Spleen (tissue), 13 donors: ENCODE measurements at places on chromosomes 3 and 15. TPM values are rescaled to one million over a fixed set of nuclear protein-coding genes. Genes with fewer than 3 reads are reported as not detected.

The TMEM207 gene
- not detected for total RNA-seq

The INSYN1 gene
- total RNA-seq: 2.8 TPM

The PLSCR5 gene
- not detected for total RNA-seq

The ADAMTSL3 gene
- 2.7 TPM for total RNA-seq

The CD80 gene
- total RNA-seq: 5.7 TPM

The IL17RC gene
- total RNA-seq: 19.2 TPM

The IMPG2 gene
- total RNA-seq: 0.66 TPM

The U2SURP gene
- 105 TPM for total RNA-seq

The CDHR4 gene
- not detected for total RNA-seq

The NR2F2 gene
- total RNA-seq: 187 TPM

- no peak for DNase-seq
- H3K4me1 ChIP-seq: peaks cover 44% of the 10 kb centered on the region
- H3K4me3 ChIP-seq: no peak overlapping the region
- H3K36me3 ChIP-seq: no peaks in the 10 kb centered on the region
- no peaks in the 10 kb centered on the region for H3K27me3 ChIP-seq
- H3K27ac ChIP-seq: peak overlapping the region; percentile 60
These were observed 33.3 kb downstream of the BTLA start for GRCh38 chr3:112466020-112466419.

DNA sequence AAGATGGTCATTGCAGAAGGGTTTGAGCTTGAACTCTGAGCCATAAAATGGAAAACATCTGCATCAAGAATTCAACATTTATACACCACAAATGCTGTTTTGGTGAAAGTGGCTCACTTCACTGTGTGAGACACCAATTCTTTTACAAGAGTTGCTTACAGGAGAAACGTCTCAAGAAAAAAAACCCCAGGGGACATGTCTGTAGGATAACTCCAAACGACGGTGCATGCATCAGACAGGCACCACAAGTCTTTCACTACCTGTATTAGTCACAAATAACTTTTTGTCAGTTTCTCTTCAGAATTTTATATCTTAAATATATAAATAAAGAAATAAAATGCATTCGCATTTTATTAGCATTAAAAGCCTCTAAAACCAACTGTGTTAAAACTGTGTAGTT is 164.3 kb downstream of the EFHB start:
- no peak overlapping the region for H3K4me3 ChIP-seq
- DNase-seq: no peak
- H3K27ac ChIP-seq: no peak overlapping the region
- H3K4me1 ChIP-seq: no peaks in the 10 kb centered on the region

DNA sequence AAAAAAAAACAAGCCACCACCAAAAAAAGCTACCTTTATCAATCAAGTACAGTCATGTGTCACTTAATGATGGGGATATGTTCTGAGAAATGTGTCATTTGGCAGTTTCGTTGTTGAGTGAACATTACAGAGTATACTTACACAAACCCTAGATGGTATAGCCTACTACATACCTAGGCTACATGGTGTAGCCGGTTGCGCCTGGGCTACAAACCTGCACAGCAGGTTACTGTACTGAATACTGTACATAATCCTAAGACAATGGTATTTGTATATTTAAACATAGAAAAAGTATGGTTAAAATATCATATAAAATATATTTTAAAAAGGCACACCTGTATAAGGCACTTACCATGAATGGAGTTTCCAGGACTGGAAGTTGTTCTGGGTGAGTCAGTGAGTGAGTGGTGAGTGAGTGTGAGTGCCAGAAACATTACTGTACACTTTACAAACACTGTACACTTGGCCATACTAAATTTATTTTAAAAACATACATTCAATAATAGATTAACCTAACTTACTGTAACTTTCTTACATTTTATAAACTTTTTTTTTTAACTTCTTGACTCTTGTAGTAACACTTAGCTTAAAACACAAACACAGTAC is 25.9 kb upstream of the JMJD7 start:
- H3K27ac ChIP-seq: no peak overlapping the region
- DNase-seq: no peak
- H3K27me3 ChIP-seq: no peaks in the 10 kb centered on the region
- no peaks in the 10 kb centered on the region for H3K4me1 ChIP-seq
- H3K4me3 ChIP-seq: no peak overlapping the region

- H3K36me3 ChIP-seq: no peaks in the 10 kb centered on the region
- no peaks in the 10 kb centered on the region for H3K27me3 ChIP-seq
- DNase-seq: no peak
- H3K4me1 ChIP-seq: peaks cover 32% of the 10 kb centered on the region
These were observed 378.7 kb upstream of the TGFBR2 start for GRCh38 chr3:30227571-30228301.

- H3K27me3 ChIP-seq: no peaks in the 10 kb centered on the region
- H3K4me1 ChIP-seq: peaks cover 19% of the 10 kb centered on the region
- H3K27ac ChIP-seq: no peak overlapping the region
- no peak overlapping the region for H3K4me3 ChIP-seq
- H3K36me3 ChIP-seq: no peaks in the 10 kb centered on the region
These were observed 8.8 kb downstream of the BCL2A1 start for GRCh38 chr15:79962178-79962577.

DNA sequence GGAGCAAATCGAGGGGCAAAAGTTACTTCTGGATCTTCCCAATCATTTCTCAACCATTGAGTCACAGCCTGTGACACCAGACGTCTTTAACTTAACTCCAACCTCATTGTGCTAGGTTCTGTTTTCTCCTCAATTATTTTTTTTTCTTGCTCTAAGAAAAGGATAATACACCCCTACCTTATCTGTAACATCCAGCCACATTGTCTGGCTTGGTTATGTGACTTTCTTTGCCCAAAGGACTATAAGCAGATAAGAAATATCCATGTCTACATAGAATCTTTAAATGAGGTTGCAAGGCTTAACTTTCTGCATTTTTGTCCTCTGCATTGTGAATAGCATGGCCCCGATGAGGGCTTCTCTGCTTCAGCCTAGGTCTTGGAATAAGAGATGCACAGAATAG is 782.4 kb upstream of the CFAP20DC start:
- DNase-seq: no peak
- H3K27me3 ChIP-seq: no peaks in the 10 kb centered on the region
- H3K27ac ChIP-seq: no peak overlapping the region

DNA sequence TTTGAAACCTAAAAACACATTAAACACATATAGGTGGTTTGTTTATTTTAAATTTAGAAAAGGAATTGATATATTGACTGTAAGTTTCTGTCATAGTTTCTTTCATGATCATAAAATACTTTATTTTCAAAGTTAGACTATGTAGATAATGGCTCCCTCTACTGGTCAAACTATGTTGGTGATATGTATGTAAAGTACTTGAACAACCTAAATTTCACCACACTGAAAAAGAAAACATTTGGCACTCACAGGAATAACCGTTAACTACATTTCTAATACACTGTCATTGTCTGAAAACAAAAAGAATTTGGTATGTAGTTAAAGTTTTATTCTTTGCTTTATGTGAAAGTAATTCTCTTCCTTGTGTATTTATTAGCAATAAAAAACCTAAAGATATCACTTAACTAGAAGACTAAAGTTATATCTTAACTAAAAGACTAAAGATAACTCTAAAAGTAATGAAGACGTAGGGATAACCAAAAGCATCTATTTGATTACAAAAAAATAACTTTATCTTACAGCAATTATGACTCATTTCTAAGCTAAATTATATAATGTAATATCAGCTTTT is 427.5 kb downstream of the VGLL3 start:
- no peaks in the 10 kb centered on the region for H3K27me3 ChIP-seq
- H3K36me3 ChIP-seq: no peaks in the 10 kb centered on the region
- no peak overlapping the region for H3K27ac ChIP-seq

GRCh38 chr3:112982710-112983109 is 7.8 kb upstream of the CD200R1 start:
- no peaks in the 10 kb centered on the region for H3K36me3 ChIP-seq
- no peak overlapping the region for H3K27ac ChIP-seq
- H3K27me3 ChIP-seq: no peaks in the 10 kb centered on the region
- H3K4me3 ChIP-seq: no peak overlapping the region
- H3K4me1 ChIP-seq: peaks cover 3% of the 10 kb centered on the region
- no peak for DNase-seq

- H3K27me3 ChIP-seq: no peaks in the 10 kb centered on the region
- H3K4me1 ChIP-seq: no peaks in the 10 kb centered on the region
- DNase-seq: no peak
- H3K4me3 ChIP-seq: no peak overlapping the region
These were observed 271.3 kb upstream of the TOPAZ1 start for GRCh38 chr3:43970351-43970750.

DNA sequence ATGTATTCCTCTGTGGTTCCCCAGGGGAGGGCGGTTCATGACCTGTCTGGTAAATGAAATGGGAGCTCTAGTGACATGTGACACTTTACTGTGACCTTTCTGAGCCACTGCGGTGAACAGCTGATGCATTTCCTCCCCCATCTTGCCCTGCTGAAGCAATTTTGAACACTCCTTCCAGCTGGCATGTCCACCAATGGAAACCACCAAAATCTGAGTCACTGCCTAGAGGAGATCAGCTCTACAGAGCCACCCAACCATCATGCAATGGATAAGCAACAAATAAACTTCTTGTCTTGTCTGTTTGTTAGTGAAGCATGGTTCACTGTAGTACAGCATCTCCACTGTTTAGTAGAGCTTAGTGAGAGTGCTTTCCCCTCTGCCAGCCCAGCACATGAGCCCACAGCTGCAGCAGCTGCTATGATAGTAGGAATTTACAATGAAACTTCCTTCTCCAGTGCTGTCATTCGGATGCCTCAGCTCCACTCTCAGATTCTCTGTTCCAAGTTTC is 479.4 kb downstream of the NTRK3 start:
- no peak overlapping the region for H3K4me3 ChIP-seq
- H3K4me1 ChIP-seq: no peaks in the 10 kb centered on the region
- no peaks in the 10 kb centered on the region for H3K36me3 ChIP-seq
- no peaks in the 10 kb centered on the region for H3K27me3 ChIP-seq
- no peak for DNase-seq

GRCh38 chr3:169192643-169193042 is 470.9 kb downstream of the MECOM start:
- H3K27ac ChIP-seq: no peak overlapping the region
- DNase-seq: no peak
- H3K36me3 ChIP-seq: no peaks in the 10 kb centered on the region
- H3K4me3 ChIP-seq: no peak overlapping the region
- H3K27me3 ChIP-seq: no peaks in the 10 kb centered on the region
- no peaks in the 10 kb centered on the region for H3K4me1 ChIP-seq

GRCh38 chr15:50259276-50259675 is 6.2 kb downstream of the HDC start:
- no peak for DNase-seq
- H3K36me3 ChIP-seq: no peaks in the 10 kb centered on the region
- H3K4me3 ChIP-seq: no peak overlapping the region
- H3K4me1 ChIP-seq: no peaks in the 10 kb centered on the region

- peak; percentile 64 for DNase-seq
- peaks cover 12% of the 10 kb centered on the region for H3K4me1 ChIP-seq
- H3K36me3 ChIP-seq: no peaks in the 10 kb centered on the region
- no peak overlapping the region for H3K4me3 ChIP-seq
- H3K27ac ChIP-seq: no peak overlapping the region
- no peaks in the 10 kb centered on the region for H3K27me3 ChIP-seq
These were observed 513.4 kb downstream of the SHQ1 start for GRCh38 chr3:72334681-72335457.

DNA sequence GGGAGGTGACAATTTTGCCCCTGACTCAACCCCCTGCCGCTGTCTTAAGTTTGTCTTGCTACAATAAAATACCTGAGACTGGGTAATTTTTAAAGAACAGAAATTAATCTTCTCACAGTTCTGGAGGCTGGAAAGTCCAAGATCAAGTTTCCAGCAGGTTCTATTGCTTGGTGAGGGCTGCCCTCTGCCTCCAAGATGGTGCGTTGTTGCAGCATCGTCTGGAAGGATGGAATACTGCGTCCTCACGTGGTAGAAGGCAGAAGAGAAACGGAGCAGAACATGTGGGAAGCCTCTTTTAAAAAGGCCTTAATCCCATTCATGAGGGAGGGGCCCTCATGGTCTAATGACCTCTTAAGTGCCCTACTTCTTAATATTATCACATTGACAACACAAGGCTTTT is 87.3 kb upstream of the SNTN start:
- no peaks in the 10 kb centered on the region for H3K36me3 ChIP-seq
- H3K4me3 ChIP-seq: no peak overlapping the region
- no peak for DNase-seq
- no peaks in the 10 kb centered on the region for H3K27me3 ChIP-seq
- H3K27ac ChIP-seq: no peak overlapping the region

- no peaks in the 10 kb centered on the region for H3K27me3 ChIP-seq
- no peak for DNase-seq
- H3K4me1 ChIP-seq: peaks cover 33% of the 10 kb centered on the region
- no peaks in the 10 kb centered on the region for H3K36me3 ChIP-seq
- no peak overlapping the region for H3K4me3 ChIP-seq
These were observed 1.7 kb upstream of the SLC4A7 start for GRCh38 chr3:27485866-27486265.

GRCh38 chr3:188400494-188401243 is 246.7 kb downstream of the LPP start:
- H3K4me1 ChIP-seq: peaks cover 34% of the 10 kb centered on the region
- no peaks in the 10 kb centered on the region for H3K36me3 ChIP-seq
- DNase-seq: peak; percentile 75
- no peak overlapping the region for H3K4me3 ChIP-seq
- H3K27me3 ChIP-seq: no peaks in the 10 kb centered on the region

DNA sequence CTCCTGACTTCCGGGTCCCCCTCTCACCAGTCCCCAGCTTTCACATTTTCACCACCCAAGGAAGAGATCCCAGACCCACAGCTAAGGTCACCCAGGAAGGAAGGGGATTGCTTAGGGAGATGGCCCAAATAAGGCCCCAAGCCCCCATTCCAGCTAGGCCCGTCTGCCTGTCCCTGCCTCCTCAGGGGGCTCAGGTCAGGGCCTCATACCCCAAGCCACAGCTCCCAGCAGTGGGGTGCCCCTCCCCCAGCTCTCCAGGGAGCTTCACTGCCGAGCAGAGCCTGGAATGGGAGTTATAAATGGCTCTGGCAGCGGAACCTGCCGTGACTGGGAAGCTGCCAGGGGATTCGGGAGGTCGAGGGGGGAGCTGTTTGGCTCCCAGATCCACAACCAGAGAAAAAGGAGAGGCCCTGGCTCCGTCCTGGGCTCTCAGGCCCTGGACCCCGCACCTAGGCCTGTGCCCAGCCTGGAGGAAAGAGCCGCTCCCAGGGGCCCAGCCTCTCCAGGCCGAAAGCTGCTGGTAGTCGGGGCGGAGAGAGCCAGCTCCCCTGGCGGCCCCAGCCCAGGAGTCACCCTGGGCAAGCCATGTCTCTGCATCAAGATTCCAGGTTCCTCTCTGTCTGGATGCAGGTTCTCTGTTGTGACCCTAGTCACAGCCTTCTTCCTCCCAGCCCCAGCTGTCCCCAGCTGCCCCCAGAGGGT is 550 bp downstream of the CCDC9B start:
- H3K27me3 ChIP-seq: no peaks in the 10 kb centered on the region
- DNase-seq: no peak
- H3K27ac ChIP-seq: peak overlapping the region; percentile 78
- H3K36me3 ChIP-seq: no peaks in the 10 kb centered on the region
- peak overlapping the region; percentile 14 for H3K4me3 ChIP-seq
- H3K4me1 ChIP-seq: peaks cover 16% of the 10 kb centered on the region

GRCh38 chr3:146134348-146135117 is 26.5 kb downstream of the PLOD2 start:
- H3K36me3 ChIP-seq: no peaks in the 10 kb centered on the region
- H3K27me3 ChIP-seq: no peaks in the 10 kb centered on the region
- no peak overlapping the region for H3K4me3 ChIP-seq
- no peak for DNase-seq
- no peaks in the 10 kb centered on the region for H3K4me1 ChIP-seq
- H3K27ac ChIP-seq: no peak overlapping the region

GRCh38 chr3:17964108-17964507 is 221.7 kb upstream of the TBC1D5 start:
- H3K27ac ChIP-seq: no peak overlapping the region
- DNase-seq: no peak
